ENCODE measurements at places on chromosomes 2 and 18.

DNA sequence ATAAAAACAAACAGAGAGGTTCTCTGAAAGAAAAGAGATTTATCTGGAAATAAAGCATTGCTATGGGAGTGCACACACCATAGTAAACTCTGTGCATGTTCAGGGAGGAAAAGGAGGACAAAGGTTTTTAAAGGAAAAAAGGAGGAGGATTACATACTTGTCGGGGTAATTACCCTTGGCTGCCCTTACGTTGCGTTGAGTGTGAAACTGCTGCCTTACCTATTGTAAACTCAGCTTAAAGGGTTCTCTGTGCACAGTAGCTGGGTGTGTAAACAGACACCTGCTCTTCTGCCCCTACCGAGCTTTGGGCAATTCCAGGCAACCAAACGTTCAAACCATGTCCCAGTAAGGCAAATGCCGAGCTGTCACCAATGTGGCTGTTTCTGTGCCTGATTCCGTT is 29.6 kb upstream of the PXDN start:
- DNase-seq = no peak

GRCh38 chr2:4020153-4020552 is 316.8 kb downstream of the DCDC2C start:
- no peak for DNase-seq

GRCh38 chr18:31506024-31506742 is 8.2 kb downstream of the DSG2 start:
- DNase-seq = peak; percentile 68

GRCh38 chr2:119126650-119127049 is 31.9 kb downstream of the C1QL2 start:
- DNase-seq = no peak

DNA sequence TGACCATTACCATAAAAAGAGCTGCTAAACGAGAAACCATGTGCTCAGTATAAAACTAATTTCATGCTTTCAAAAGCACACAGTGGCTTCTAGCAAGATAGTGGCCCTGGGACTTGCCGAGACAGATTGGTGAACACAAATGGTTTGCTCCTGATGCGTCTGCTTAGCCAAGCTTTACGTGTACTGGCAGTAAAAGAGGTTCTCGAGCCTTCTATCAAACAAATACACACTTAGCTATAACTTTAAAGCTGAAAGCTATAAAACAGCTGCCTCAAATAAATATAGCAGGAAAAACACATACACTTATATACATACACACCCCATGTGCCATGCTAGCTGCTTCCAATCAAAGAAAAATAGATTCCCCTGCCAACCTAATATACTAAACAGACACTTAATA is 117.0 kb downstream of the ZNF385B start:
- DNase-seq = no peak
